ENCODE measurements at places on chromosomes 5 and 9. TPM values are rescaled to one million over a fixed set of nuclear protein-coding genes. Genes with fewer than 3 reads are reported as not detected.

The CSF1R gene
- 48.7 TPM for total RNA-seq

The UIMC1 gene
- total RNA-seq, result 35.4 TPM

GRCh38 chr5:177539411-177539810, 15.0 kb downstream of the FAM193B start:
- DNase-seq, result no peak

GRCh38 chr5:134600600-134600999, 32.0 kb downstream of the SAR1B start:
- no peak for DNase-seq

The EQTN gene
- not detected for total RNA-seq

The N4BP3 gene
- total RNA-seq, result 5.2 TPM

All from upper lobe of right lung (tissue), 1 donor.